Activated CD4-positive, CD25-positive, alpha-beta regulatory T cell treated with anti-CD3 and anti-CD28 coated beads, Interleukin-2, amount 50 U/mL, for 72 hours (primary cell): ENCODE measurements at places on chromosomes 16 and 17.

DNA sequence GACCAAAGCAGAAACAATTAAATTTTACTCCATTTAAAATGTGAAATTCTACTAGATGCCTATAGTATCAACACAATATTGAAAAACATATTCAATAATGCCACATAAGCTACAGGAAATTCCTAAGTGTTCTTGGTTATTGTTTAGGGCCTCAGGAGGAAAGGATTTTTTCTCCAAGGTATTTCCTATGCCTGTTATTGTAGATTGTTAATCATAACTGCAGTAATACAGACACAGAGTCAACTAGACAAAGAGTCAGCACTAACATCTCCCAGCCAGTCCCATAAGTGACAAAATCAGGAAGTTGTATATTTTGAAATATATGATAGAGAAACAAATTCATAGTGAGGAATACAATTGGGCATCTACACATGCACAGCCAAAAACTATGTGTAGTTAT lies 782.7 kb upstream of the KIF2B start:
- no peak for DNase-seq

- no peak for DNase-seq
These were observed 1.9 kb downstream of the FLYWCH1 start for GRCh38 chr16:2913603-2914002.

GRCh38 chr17:72599891-72600290 lies 479.1 kb downstream of the SOX9 start:
- DNase-seq, result no peak

- no peak for DNase-seq
These were observed at the start of gene ADAP2 for GRCh38 chr17:30921544-30922196. Gene ADAP2 (plus strand): TSS chr17:30921945. CDS start chr17:30922015, 70 bp downstream.

DNA sequence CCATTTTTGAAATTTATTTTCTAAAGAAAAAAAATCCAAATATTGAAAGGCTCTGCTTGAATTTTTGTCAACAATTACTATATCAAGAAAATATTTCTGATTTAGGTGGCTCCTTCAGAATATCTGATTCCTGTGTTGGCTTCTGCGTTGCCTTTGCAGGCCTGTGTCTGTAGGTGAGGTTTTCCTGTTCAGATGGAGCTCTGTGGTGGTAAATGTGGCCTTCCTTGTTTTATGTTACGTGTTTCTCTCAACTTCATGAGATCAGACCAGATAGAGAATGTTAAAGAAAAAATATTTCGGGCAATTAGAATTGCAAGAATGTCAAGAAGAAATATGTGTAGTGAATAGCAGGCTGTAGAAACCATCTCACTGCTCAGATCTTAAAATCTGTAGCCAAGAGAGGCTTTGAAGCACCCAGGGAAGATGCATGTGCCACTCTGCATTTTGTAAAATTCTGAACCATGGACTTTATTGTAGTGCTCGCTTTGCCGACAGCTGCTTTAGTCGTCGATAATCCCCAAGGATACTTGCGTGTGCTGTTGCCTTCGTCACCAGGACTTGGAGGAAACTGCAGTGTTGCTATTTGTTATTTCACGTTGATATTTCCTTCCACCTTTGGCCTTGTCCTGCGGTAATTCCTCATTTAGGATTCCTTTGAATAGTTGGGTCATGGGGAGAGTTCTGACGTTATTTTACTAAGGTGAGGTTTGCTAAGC lies 69.9 kb downstream of the RPTOR start:
- DNase-seq, result no peak

- peak; percentile 61 for DNase-seq
These were observed at the start of gene EME2 for GRCh38 chr16:1772362-1772907. Gene EME2 (plus strand): TSS chr16:1772810. CDS start chr16:1773228, 418 bp downstream.

DNA sequence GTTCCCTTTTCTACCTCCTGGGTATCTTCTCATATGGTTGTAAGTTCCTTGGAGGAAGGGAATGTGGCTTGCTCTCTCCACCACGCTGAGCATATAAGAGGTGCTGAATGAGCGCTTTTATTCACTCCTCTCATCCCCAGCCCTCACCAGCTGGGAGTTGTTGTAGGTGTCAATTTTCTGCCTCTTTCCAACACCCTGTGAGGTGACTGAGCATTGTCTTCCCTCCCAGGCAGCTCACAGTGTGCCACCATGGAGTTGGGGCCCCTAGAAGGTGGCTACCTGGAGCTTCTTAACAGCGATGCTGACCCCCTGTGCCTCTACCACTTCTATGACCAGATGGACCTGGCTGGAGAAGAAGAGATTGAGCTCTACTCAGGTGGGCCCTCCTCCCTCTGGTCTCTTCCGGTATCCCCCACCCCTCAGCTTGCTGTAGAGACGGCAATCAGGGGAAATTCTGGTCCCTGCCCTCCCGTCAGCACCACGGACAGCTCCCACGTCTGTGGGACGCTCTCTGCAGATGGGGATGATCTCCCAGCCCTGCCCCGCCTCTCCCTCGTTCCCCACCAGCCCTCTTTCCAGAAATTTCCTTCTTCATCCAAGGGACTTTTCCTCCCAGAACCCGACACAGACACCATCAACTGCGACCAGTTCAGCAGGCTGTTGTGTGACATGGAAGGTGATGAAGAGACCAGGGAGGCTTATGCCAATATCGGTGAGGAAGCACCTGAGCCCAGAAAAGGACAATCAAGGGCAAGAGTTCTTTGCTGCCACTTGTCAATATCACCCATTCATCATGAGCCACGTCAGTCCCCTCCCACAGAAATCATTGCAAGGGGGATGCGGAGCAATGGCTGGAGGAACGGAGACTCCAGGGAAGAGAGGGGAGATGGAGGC lies 18.3 kb downstream of the CIITA start:
- DNase-seq, result no peak

- no peak for DNase-seq
These were observed 37.7 kb upstream of the MEAK7 start for GRCh38 chr16:84541999-84542817.

GRCh38 chr17:54948380-54948779 lies 20.1 kb downstream of the COX11 start:
- no peak for DNase-seq

DNA sequence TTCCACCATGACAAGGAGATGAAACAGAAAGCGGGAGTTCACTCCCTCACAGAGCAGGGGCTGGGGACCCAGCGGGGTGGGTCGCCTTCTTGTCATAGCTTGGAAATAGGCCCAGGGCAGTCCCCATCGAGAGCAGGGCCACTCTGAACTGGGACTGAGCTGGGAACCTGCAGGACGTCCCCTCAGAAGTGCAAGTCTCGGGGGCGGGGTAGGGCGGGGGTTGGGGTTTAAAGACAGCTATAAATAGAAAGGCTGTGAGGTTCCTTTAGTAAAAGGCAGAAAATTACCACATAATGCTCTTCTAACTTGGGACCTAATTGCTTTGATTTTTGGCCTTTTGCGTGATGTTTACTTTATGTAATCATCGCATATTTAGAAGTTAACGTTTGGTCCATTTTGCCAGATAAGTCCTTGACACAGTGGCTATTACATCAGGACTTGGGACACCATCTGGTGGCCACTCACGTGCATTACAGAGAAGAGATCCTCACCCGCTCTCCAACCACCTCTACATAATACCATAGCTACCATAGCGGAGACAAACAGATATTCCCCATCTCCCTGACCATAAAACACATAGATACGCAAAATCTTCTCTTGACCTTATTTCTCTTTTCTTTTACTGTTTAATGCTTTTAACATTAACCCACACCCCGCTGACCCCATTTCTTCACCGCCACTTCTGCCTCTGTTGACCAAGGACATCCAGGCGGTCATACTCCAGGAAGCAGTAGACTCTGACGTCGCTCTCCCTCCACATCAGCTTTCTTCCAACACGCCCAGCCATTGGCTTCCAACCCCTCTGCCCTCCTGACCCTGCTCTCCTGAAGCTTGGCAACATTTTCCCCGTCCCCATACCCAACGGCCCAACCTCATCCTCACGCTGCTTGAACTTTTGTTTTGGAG lies 27.5 kb upstream of the PIK3R6 start:
- DNase-seq, result peak; percentile 39

DNA sequence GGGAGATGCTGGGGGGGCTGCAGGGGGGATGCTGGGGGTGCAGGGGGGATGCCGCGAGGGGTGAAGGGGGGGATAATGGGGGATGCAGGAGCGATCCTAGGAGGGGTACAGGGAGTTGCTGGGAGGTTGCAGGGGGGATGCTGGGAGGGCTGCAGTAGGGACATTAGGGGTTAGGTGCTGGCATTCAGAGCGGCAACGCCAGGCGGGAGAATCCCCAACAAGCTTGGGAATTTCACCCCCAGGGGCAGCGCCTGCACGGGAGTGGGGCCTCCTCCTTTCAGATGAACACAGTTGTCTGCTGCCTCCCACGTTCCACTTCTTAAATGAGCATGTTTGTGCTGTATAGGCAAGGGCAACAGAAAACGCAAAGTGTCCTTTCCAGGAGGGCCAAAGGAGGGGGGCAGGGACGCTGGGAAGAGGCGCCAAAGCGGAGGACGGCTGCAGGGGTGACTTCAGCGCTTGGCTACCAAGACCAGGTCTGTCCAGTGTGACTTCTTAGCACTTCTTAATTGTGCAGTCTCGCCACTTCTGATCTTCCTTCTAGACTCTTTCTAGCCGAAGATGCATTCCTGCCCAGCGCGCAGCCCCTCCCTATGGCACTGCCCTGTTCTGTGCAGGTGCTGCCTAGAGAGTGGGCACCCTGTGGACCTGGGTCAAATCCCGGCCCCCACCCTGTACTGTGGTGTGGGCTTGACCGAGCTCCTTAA lies 2.0 kb upstream of the SLC6A4 start:
- no peak for DNase-seq

DNA sequence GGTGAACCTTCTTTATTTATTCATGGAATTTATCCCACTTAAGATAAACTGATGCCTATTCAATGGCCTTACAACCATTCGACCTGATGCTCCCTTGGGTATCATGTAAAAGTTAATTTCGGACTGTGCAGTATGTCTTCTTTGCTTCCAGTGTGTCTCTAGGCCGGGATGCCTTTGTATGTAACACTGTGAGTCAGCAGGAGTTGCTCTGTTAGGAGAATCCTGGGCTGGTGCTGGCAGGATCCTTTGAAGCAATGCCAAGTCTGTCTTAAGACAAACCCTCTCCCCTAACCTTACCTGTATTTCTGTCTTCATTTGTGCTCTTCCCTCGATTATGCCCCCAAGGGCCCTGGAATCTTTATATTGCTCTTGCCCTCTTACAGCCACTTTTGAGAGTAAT lies 37.9 kb upstream of the ABCA8 start:
- no peak for DNase-seq

DNA sequence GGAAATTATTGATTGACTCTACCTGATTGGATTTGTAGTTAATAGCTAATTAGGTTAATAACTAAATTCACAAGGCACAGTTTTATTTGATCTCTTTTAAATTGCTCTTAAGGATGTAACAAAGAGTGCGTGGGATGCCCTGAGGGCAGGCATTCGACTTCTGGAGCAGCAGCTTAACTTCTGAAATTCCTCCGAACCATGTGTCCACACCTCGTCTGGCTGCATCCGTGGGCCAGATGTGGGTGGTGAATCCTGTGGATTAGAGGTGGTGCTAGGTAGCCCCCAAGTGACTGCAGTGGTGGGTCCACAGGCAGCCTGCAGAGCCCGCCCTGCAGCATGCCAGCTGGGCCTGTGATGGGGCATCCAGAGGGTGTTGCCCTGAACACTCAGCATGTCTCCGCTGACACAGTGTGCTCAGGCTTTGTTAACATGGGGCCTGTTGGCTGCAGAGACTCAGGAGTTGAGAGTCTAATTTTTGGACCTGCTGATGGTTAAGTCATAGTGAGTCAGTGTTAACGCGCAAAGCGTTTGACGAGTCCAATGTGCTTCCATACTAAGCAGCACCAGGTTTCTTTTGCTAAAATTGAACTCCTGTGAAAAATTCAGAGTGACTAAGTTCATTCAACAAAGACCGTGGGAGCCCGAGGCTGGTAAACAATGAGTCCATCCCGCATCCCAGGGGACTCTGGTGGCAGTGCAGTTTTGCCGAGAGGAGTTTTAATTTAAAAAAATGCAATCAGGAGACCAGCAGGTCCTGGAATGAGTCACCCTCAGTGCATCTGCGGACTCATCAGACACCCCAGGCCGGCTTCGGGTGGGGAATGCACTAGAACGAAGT lies 3.8 kb upstream of the NPB start:
- DNase-seq, result no peak

DNA sequence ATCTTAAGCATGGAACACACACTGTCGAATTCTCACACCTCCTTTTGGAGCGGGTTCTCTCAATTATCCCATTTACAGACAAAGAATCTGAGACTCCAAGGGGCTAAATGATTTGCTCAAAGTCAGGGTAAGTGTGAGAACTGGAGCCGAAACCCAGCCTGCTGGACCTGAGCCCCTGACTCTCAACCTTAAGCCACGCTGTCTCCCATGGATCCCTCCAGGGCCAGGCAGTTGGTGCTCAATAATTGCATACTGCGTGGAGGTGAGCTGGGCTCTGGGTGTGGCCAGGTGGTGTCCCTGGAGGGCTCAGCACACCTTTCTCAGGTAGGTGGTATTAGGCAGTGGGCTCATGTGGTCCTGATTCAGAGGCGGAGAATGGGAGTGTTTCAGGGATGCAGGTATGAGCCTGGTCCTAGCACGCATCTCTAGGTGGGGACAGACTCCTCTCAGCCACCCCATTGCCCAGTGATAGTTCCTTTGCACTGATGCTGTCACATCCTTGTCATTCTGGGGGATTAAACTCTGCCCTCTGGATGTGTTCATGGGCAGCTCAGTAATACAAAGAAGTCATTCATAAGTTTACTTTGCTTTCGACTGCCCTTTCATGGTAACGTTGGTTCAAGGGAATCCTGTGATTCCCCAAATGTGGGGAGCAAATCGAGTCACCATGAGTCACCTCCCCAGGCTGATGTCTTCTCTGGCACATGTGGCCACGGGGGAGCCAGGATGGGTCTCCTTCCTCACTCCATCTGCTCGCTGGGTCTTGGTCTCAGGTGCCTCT lies 399.5 kb upstream of the TNRC6C start:
- DNase-seq, result no peak

GRCh38 chr16:87391950-87392820 lies at the start of gene MAP1LC3B:
Gene MAP1LC3B (plus strand): TSS chr16:87392336. CDS start chr16:87392428, 92 bp downstream.
- DNase-seq, result peak; percentile 100

DNA sequence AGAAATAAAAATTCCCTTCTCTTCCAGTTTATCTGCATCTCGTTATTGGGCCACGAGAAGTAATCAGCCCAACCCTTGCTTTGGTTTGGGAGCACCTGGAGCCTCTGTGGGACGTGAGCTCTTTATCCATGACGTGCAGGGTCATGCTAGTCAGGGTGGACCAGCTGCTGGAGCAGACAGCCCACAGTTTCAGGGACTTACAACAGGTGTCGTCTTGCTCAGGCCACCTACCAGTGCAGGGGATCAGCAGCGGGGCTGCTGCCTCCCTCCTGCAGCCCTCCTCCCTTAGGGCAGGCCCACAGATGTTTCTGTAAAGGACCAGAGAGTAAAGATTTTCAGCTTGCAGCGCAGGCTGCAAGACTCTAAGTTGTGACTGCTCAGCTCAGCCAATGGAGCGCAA lies 16.9 kb downstream of the ADAD2 start:
- no peak for DNase-seq

- no peak for DNase-seq
These were observed 3.5 kb downstream of the SEC14L1 start for GRCh38 chr17:77144227-77144626.
